ENCODE measurements at places on chromosomes 6 and 20. TPM values are rescaled to one million over a fixed set of nuclear protein-coding genes. Genes with fewer than 3 reads are reported as not detected.

Gene DYNLT2
- total RNA-seq: 8.4 TPM

Gene SAPCD1
- total RNA-seq: 1.5 TPM

Gene PRND
- not detected for total RNA-seq

Gene CASS4
- 2.5 TPM for total RNA-seq

Gene ENPP1
- total RNA-seq: 22.8 TPM

Gene ENPP4
- 22.0 TPM for total RNA-seq

All from tibial nerve (tissue), 4 donors.